ENCODE measurements at places on chromosomes 7 and 10.

DNA sequence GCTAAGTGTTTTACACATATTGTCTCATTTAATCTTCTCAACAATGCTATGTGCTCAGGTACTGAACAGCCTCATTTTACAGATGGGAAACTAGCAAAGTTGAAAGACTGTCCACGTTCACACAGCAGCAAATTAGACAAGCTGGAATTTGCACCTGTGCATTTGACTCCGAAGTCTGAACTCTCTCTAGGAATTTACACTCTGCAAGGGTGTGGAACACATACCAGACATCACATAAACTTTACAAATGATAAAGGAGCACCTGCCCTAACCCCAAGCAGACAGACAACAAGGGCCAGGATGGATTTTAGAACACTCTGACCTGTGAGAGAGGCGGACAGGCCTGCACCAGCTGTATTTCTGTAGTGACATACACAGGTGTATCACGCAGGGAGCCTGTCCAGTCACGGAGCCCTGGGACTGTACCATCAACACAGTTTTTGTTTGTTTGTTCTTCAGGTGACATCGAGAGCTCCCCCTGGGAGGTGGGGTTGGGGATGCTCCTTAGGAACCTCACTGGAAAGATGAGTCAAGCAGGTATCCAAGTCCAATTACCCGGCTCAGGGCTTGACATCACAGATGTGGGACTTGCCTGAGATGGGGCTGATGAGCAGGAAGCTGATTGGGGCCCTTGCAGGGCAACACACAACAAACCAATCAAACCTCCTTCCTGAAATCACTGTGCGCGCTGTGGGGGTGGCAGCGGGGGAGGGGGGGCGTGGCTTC, 31.0 kb downstream of the MKI67 start:
- DNase-seq: no peak

GRCh38 chr10:75592791-75593643, 161.6 kb downstream of the LRMDA start:
- DNase-seq: no peak

DNA sequence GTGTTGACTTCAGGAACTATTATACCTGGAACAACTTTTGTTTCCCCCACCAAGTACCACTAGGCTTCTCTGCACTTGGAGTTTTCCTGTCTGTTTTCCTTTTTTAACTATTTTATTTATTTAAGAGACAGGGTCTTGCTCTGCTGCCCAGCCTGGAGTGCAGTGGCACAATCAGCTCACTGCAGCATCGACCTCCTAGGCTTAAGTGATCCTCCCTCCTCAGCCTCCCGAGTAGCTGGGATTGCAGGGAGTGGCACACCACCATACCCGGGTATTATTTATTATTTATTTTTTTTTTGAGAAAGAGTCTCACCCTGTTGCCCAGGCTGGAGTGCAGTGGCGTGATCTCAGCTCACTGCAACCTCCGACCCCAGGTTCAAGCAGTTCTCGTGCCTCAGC, 2.1 kb upstream of the GIGYF1 start:
- no peak for DNase-seq

DNA sequence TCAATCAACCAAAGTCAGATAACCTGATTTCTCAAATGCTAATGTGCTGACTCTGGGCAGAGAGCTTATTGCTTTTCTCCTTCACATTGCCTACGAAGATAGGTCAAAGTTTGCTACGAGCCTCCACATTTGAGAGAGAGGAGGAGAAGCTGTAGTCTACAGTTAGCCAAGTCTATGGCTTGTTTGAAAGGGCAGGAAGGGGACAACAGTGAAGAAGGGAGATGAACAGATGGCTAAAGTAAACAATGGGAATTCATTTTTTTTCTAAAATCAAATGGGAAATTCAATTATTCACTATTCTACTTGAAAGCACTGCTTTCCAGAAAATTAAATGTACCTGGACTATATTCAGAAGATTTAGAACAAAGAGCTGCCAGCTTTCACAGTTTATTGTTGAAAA, 126.7 kb upstream of the C1QL3 start:
- no peak for DNase-seq

DNA sequence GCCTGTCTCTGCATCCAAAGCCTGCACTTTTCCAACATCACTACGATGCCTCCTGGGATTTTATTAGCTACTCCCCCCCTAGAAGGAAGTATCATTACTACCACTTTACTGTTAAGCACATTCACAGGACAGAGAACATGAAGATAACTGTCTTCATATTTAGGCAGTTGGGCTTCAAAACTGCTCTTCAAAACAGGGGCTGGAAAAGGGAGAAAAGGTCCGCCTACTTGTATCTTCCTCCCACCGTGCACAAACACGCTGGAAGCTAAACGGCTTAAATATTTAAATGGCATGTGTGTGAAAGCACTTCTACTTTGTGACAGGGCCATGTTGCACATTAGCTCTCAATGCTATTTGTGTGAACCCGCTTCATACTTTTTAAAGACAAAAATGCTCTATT, 999 bp downstream of the ITIH5 start:
- no peak for DNase-seq

- DNase-seq: no peak
These were observed 716 bp downstream of the OGA start for GRCh38 chr10:101817337-101818118.

DNA sequence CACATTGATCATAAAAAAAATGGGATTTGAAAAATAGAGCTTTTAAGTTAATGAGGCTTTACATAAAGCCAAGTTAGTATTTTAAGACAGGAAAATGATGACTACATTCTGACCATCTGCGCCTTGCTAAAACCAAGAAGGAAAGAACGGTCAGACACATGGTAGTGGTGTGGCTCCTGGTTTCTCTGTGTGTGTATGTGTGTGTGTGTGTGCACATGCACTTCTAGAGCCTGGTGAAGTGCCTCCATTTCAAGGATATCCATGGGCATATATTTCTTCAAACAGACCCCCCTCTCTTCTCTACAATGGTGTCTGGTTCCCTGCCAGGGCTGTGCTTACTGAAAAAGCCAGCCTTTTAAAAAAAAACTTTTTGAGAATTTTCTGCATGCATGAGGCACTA, 80.9 kb downstream of the FRMPD2 start:
- no peak for DNase-seq

DNA sequence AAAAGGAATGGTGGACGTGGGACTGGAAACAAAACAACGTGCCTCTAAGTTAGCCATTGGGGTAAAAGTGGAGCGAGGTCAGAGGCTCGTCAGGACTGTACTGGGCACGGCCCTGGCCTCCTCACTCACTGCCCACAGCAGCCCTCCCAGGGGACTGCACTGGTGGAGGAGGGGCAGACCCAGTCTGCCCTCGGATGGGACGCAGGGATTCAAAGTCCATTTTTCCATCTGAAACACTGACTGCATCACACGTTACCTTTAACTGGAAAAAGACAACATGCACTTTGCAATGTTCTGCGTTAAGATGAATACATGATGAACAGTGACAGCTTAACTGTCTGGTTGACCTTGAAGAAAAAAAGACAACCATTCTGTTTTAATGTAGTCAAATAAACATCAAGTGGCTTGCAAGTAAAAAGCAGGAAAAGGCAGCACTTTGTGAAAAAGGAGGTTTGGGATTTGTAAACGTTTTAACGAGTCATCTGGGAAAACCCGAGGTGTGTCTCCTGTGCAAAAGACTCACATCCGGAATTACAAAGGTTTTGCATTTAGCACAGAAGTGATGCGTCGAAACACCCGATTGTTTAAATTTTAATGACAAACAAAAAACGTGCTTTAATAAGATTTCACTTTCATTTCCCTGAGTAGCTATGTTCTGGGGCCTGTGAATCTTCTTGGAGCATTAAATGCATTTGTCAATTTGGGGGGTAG, 18.8 kb downstream of the KLF6 start:
- no peak for DNase-seq

DNA sequence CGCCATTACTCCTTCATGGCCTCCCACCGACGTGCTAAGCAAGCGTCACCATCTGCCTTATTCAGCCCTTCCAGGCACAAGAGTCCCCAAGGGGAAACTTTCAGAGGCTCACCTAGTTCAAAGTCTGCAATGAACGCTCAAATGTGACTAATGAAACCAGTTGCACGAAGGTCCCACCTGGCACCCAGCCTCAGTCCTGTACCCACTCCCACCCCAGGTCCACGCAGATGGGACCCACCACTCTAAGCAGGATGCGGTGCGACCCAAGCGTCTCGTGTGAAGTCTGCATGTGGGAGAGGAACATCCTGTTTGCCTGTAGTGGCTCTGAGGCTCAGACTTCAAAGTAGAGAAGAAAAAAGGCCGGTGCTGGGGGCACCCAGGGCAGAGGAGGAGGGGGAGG, 40.3 kb downstream of the RGS10 start:
- DNase-seq: no peak

- DNase-seq: no peak
These were observed 52.9 kb downstream of the C10orf120 start for GRCh38 chr10:122646511-122647382.

- no peak for DNase-seq
These were observed 20.8 kb downstream of the LAMB4 start for GRCh38 chr7:108109221-108109908.

- DNase-seq: no peak
These were observed 71.7 kb downstream of the MYL10 start for GRCh38 chr7:101557421-101557820.

DNA sequence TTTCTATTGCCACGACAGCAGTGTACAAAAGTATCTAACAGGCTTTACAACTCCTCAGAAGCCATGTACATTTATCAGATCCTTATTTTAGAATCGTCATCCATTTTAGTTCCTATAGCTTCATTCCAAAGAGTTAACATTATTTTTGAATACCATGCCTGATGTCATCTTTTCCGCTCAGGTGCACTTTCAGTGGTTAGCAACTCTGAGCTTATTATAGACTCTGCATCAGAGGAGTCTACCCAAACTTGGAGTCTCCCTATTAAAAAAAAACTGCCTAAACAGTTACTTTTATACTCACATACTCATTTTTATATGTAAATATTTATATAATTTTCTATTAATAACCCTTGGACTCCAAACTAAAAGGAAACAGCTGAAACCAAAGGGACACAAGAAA, 31.6 kb upstream of the PRSS37 start:
- DNase-seq: no peak

DNA sequence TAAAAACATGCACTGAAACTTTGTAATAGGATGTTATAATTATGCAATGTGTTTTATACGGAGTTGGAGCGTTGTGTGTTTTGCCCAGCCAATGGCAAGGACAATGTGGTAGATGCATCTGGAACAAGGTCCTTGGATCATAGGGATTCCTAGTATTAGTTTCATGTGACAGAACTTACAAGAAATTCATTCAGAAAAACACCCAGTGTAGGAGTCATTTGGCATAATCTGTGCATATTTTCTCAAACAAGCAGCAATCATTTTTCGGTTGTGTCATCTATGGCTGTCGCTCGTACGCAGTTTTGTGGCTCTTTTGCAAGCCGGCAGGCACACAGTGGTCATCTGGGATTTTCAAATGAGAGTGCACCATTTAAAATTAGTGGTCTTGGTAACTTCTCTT, 19.8 kb downstream of the CREB5 start:
- no peak for DNase-seq

- no peak for DNase-seq
These were observed 11.3 kb upstream of the PTTG1IP2 start for GRCh38 chr7:90458104-90458503.

DNA sequence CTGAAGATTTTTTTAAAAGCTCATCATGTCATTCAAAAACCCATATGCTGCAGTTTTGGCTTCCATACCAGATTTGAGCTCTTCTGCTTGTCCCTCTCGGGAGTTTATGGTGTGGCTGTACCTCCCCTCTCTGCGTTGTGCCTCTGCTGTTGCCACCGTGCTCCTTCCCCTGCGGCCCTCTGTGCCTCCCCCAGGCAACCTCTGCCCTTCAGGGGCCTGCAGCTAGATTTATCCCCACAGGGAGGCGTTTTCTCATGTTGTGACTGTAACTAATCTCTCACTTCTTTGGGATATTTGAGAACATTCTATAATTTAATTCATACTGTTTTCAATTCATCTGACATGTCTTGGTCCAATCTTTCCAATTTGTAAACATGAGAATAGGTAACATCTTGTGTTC, 52.7 kb downstream of the TASOR2 start:
- no peak for DNase-seq

- DNase-seq: no peak
These were observed 65.4 kb downstream of the SP8 start for GRCh38 chr7:20721086-20721810.

DNA sequence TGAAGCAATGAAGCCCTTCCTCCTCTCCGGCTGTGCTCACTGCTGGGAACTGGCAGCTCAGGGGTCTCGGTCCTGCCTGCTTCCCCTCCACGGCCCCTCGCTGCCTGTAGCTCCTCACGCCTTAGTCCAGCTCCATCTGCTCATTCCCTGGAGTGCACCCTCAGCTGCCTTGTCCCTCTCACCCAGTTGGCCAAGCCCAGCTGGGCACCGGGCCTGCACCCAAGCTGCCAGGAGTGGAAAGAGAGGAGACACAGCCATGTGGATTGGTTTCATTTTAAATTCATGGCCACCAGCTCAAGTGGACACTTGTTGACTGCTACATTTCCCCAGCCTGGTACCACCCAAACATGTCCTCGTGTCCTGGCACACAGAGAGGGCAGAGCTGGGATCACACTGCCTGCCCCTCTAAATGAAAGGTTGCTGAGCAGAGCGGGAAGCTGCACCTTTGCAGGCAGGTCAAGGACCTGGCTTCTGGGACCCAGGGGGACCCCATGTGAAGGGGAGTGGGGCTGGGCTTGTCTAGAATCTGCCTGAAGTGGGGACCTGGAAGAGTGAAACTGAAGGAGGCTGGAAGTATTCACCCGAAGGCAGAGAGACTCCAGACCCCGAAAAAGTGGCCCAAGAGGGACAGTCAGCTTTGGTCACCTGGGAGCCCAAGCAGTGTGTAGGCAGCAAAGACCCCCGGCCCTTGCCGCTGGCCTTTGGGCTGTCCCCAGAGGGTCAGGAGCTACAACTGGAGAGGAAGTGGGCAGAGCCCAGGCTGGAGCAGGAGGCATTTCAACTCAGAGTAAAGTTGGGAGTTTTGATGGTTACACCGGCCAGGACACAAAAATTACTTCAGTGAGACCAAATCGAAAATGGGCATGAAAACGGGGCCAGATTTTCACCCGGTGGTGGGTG, 15.0 kb upstream of the BNIP3 start:
- no peak for DNase-seq

DNA sequence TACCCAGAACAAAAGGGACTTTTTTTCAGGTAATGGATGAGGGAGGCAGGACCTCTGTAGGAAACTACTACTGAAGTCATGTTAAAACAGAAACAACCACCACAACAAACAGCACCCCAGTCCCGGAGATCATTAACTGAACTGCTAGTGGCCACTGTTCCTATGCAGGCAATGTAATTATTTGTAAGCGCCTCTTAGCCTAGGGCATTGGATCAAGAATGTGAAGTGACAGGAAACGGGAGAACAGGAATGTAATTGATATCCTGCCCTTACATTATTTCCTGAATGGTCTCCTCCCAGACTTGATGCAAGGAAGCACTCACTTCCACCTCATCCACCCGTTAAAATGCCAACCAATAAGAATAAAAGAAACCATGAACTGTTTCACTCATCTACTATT, 16.7 kb upstream of the GAD2 start:
- peak; percentile 17 for DNase-seq

Measured in NCI-H526 treated with DMSO at 0.1 percent for 48 hours (cell line).